ENCODE measurements at places on chromosomes 1 and 21.

GRCh38 chr21:33238565-33239255 lies 9.0 kb downstream of the IFNAR2 start:
- H3K4me3 ChIP-seq = no peak overlapping the region
- no peaks in the 10 kb centered on the region for H3K27me3 ChIP-seq
- no peak for DNase-seq
- H3K4me1 ChIP-seq = peaks cover under 1% of the 10 kb centered on the region
- H3K36me3 ChIP-seq = no peaks in the 10 kb centered on the region

- no peaks in the 10 kb centered on the region for H3K27me3 ChIP-seq
- peaks cover 17% of the 10 kb centered on the region for H3K4me1 ChIP-seq
- no peak within 1 kb of the TSS for H3K27ac ChIP-seq
- H3K4me3 ChIP-seq = peak within 1 kb of the TSS; percentile 80
These were observed at the start of gene EFNA1 for GRCh38 chr1:155127105-155127966. TSS of gene EFNA1 (plus strand) at chr1:155127876. CDS start at chr1:155127978, 102 bp downstream.

DNA sequence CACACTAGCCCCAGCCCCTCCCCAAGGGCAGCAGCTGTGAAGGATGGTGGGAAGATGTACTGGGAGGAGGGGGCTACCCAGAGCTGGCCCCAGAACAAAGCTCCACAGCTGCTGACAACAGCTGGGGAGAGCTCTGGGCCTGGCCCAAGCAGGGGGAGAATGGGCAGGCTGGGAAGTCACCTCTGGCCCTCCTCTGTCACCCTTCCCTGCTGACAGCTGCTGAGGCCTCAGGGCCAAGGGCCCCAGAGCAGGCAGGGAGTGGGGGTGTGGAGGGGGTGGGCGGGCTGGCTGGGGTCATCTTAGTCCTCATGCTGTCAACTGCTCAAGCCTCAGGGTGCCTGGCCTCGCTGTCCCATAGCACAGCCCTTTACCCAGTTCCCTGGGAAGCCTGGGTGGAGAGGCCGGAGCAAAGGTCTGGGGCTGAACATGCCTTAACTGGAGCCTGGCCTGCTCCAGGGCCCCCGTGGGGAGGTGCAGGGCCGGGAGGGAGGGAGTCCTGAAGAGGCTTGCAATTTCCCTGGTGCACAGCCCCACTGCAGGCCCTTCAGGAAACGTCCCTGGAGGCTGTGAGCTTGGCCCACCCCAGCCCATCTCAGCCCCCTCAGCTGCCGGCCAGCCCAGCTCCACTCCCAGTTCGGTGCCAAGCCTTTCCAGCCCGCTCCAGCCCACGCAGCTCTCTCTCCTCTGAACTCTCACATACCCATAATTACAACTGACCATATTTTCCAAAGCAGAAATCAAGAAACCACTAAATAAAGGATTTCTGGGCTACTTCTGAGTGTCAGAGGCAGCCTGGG lies 25.7 kb downstream of the HSPG2 start:
- no peak for DNase-seq
- no peaks in the 10 kb centered on the region for H3K36me3 ChIP-seq
- H3K27me3 ChIP-seq = no peaks in the 10 kb centered on the region
- H3K4me3 ChIP-seq = no peak overlapping the region

- no peak overlapping the region for H3K4me3 ChIP-seq
- no peaks in the 10 kb centered on the region for H3K36me3 ChIP-seq
- H3K4me1 ChIP-seq = peaks cover 58% of the 10 kb centered on the region
- H3K27ac ChIP-seq = no peak overlapping the region
These were observed 42.7 kb downstream of the NIBAN1 start for GRCh38 chr1:184931566-184931965.

DNA sequence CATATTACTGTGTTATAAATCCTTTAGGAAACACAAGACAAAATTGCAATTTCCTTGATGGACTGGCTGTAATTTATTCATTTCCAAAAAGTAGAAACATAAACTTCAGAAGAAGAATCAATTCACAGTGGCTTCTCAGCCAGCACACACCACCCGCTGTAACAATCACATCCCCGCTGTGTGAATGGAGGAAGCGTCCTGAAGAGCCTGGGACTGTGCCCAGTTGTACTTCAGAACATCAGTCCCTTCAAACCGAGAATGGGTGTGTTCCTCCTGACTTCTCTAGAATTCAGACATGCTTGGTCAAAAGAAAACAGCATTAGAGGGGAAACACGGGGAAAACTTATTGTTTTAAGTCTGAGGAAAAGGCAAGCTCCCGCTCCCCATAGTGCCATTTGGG lies 28.8 kb upstream of the CD84 start:
- H3K4me1 ChIP-seq = no peaks in the 10 kb centered on the region
- no peak overlapping the region for H3K4me3 ChIP-seq
- no peak overlapping the region for H3K27ac ChIP-seq
- no peak for DNase-seq
- no peaks in the 10 kb centered on the region for H3K36me3 ChIP-seq

GRCh38 chr1:5640845-5641244 lies 351.4 kb downstream of the NPHP4 start:
- H3K36me3 ChIP-seq = no peaks in the 10 kb centered on the region
- no peak overlapping the region for H3K4me3 ChIP-seq
- DNase-seq = no peak
- H3K4me1 ChIP-seq = no peaks in the 10 kb centered on the region
- no peaks in the 10 kb centered on the region for H3K27me3 ChIP-seq

GRCh38 chr1:10679496-10680220 lies 116.8 kb downstream of the CASZ1 start:
- no peak for DNase-seq
- H3K4me1 ChIP-seq = peaks cover 64% of the 10 kb centered on the region
- no peaks in the 10 kb centered on the region for H3K36me3 ChIP-seq
- no peaks in the 10 kb centered on the region for H3K27me3 ChIP-seq
- no peak overlapping the region for H3K27ac ChIP-seq
- no peak overlapping the region for H3K4me3 ChIP-seq

- H3K4me3 ChIP-seq = no peak overlapping the region
- no peak overlapping the region for H3K27ac ChIP-seq
- H3K36me3 ChIP-seq = no peaks in the 10 kb centered on the region
- H3K27me3 ChIP-seq = no peaks in the 10 kb centered on the region
These were observed 54.7 kb downstream of the UMODL1 start for GRCh38 chr21:42125571-42126544.

GRCh38 chr1:92210701-92211100 lies 7.0 kb upstream of the C1orf146 start:
- H3K27ac ChIP-seq = no peak overlapping the region
- no peaks in the 10 kb centered on the region for H3K4me1 ChIP-seq
- no peak overlapping the region for H3K4me3 ChIP-seq
- no peak for DNase-seq
- no peaks in the 10 kb centered on the region for H3K27me3 ChIP-seq

DNA sequence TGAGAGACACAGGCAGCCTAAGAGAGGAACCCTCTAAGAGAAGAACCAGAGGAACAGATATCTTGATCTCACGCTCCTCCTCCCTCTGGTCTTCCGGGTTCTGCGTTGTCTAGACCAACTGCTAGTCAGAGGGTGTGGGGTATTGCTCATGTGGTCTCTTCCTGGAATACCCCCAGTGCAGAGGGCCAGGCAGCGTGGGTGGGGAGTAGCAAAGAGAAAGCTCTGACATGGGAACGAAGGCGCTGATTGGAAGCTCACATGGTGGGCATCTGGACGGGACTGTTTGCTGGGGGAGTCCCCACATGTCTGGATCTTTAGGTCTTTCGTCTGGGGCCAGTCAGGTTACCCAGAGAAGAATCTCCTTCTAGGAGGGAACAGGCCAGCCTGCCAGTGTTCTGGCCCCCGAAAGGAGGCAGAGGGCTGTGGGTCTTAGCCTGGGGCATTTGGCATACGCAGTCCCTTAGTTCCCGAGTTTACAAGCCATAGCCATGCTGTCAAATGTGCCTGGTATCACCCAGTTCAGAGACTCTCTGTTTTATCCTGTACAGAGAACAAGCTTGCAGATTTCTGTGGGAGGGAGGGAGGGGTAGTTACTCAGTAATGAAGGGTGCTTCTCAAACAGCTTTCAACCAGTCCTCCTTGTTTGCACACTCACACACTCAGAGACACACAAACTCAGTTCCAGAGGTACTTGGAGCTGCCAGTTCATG lies 18.3 kb upstream of the IL6R start:
- H3K27ac ChIP-seq = no peak overlapping the region
- no peaks in the 10 kb centered on the region for H3K36me3 ChIP-seq
- no peak overlapping the region for H3K4me3 ChIP-seq
- no peaks in the 10 kb centered on the region for H3K4me1 ChIP-seq
- no peak for DNase-seq
